Heart left ventricle (tissue), 16 donors: ENCODE measurements at places on chromosomes 11 and 22. TPM values are rescaled to one million over a fixed set of nuclear protein-coding genes. Genes with fewer than 3 reads are reported as not detected.

DNA sequence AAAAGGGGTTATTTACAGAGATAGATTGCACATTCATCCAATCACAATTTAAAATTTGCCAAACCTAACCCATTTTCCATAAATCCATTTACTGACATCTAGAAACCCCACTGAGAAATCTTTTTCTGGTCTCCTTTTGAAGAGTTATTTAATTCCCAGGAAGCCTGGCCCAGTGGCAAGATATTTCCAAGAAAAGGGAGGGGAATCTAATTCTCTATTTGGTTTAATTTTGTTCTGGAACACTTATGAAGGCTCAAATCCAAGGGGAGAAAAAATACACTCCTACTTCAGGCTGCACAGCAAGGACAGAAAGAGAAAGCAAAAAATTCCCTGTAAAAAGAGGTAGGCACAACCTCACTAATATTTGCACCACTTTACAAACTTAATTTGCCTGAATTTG, 88.2 kb upstream of the LDLRAD3 start:
- H3K36me3 ChIP-seq = no peaks in the 10 kb centered on the region
- no peak overlapping the region for H3K27ac ChIP-seq
- DNase-seq = no peak
- no peak overlapping the region for H3K4me3 ChIP-seq

DNA sequence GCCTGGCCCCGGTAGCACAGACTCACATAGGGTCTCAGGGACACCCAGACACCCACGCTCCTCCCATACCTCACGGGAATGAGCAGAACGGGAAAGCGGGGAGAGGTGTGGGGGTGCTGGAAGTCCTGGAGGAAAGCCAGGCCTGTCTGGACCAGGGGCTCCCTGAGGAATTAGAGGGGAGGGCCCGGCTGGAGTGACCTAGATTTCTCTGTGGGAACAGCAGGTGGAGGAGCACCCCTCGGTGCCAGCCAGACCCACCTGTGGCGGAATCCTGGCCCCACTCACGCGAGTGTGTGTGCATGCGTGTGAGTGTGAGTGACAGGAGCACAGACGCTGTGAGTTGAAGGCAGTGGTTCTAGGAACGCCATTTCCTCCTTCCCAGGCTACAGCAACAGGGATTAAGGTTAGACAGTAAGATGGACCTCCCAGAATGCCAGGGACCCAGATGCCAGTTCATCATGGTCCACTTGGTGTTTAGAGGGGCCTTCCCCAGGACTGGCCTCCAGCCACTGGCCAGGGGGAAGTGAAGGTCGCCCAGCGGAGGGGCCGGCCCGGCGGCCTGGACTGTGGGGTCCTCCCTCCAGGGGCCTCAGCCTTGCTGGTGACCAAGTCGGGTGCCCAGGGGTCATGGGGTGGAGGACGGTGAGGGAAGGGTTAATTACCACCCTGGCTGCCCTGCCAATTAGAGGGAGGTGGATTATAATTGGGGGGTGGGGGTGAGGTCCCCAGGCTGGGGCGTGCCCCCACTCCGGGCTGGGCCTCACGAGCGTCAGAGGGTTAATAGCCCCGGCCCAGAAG, 1.0 kb downstream of the PKP3 start:
- no peaks in the 10 kb centered on the region for H3K36me3 ChIP-seq
- no peaks in the 10 kb centered on the region for H3K4me1 ChIP-seq
- H3K4me3 ChIP-seq = no peak overlapping the region
- no peak for DNase-seq

- peaks cover 67% of the 10 kb centered on the region for H3K4me1 ChIP-seq
- no peak overlapping the region for H3K4me3 ChIP-seq
- no peaks in the 10 kb centered on the region for H3K27me3 ChIP-seq
- peaks cover 88% of the 10 kb centered on the region for H3K36me3 ChIP-seq
- H3K27ac ChIP-seq = peak overlapping the region; percentile 5
- peak; percentile 23 for DNase-seq
Measured at GRCh38 chr11:47337229-47337924, 15.1 kb downstream of the MYBPC3 start.

POU2AF2 gene
- total RNA-seq = not detected

- no peaks in the 10 kb centered on the region for H3K27me3 ChIP-seq
- peaks cover 37% of the 10 kb centered on the region for H3K4me1 ChIP-seq
- no peaks in the 10 kb centered on the region for H3K36me3 ChIP-seq
- DNase-seq = peak; percentile 24
Measured at GRCh38 chr11:117823294-117823945, 1.1 kb downstream of the FXYD2 start.

DNA sequence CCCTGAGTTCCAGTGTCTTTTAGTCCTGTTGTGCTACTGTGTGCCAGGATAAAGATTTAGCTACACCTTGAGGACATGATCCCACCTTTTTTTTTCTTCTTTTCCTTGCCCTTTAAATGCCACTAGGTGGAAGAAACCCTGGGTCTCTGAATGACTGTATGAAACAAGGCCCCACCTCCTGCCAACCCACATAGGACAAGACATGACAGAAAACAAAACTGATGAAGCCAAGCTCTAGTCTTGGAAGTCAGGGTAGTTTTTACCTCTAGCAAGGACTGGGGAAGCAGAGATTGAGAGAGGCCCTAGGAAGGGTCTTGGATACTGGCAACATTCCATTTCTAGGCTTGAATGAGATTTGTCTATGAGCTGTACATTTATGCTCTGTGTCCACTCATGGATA, 410.7 kb downstream of the MIAT start:
- no peaks in the 10 kb centered on the region for H3K36me3 ChIP-seq
- H3K4me1 ChIP-seq = no peaks in the 10 kb centered on the region
- H3K4me3 ChIP-seq = no peak overlapping the region
- no peak for DNase-seq
- H3K27ac ChIP-seq = no peak overlapping the region

LINC01488 gene
- total RNA-seq = 0.13 TPM

CEND1 gene
- not detected for total RNA-seq

- H3K4me3 ChIP-seq = no peak overlapping the region
- H3K27me3 ChIP-seq = no peaks in the 10 kb centered on the region
- DNase-seq = no peak
- no peaks in the 10 kb centered on the region for H3K36me3 ChIP-seq
Measured at GRCh38 chr11:132541794-132542193, 990.5 kb downstream of the OPCML start.

GRCh38 chr11:47593934-47594855, at the start of gene C1QTNF4:
Gene C1QTNF4 (minus strand): TSS chr11:47594411. CDS start chr11:47590810, 3,601 bp downstream.
- DNase-seq = no peak
- no peaks in the 10 kb centered on the region for H3K36me3 ChIP-seq
- H3K4me1 ChIP-seq = peaks cover 4% of the 10 kb centered on the region
- H3K27ac ChIP-seq = no peak within 1 kb of the TSS
- no peak within 1 kb of the TSS for H3K4me3 ChIP-seq
- H3K27me3 ChIP-seq = peaks cover 21% of the 10 kb centered on the region

FAT3 gene
- 0.12 TPM for total RNA-seq

GRCh38 chr11:22458161-22458560, 120.0 kb downstream of the SLC17A6 start:
- DNase-seq = no peak
- no peak overlapping the region for H3K4me3 ChIP-seq
- H3K27me3 ChIP-seq = no peaks in the 10 kb centered on the region
- no peaks in the 10 kb centered on the region for H3K36me3 ChIP-seq
- no peak overlapping the region for H3K27ac ChIP-seq
- H3K4me1 ChIP-seq = no peaks in the 10 kb centered on the region

TRIM34 gene
- 2.8 TPM for total RNA-seq

CADM1 gene
- total RNA-seq = 25.4 TPM

SLC22A24 gene
- total RNA-seq = not detected

CENATAC gene
- total RNA-seq = 7.9 TPM

GRCh38 chr11:61684870-61685616, 4.9 kb downstream of the DAGLA start:
- H3K4me3 ChIP-seq = no peak overlapping the region
- H3K4me1 ChIP-seq = peaks cover 49% of the 10 kb centered on the region
- DNase-seq = no peak
- no peaks in the 10 kb centered on the region for H3K27me3 ChIP-seq

DNA sequence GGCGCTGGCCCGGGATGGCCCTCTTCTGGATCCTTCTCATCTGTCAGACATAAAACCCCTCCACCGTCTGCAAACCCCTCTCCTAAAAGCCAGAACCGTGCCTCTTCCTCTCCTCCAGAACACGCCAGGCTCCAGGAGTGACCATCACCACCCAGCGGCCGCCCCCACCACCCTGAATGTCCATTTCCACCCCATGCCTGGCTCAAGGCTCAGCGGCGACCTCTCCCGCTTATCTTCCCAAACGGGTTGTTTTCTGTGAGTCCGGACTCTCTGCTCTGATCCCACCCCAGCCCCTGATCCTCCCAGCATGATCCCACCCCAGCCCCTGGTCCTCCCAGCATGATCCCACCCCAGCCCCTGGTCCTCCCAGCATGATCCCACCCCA, 37.6 kb downstream of the CELSR1 start:
- no peaks in the 10 kb centered on the region for H3K27me3 ChIP-seq
- H3K27ac ChIP-seq = no peak overlapping the region
- H3K4me3 ChIP-seq = no peak overlapping the region
- no peaks in the 10 kb centered on the region for H3K36me3 ChIP-seq

GRCh38 chr11:47595029-47595428, 818 bp upstream of the C1QTNF4 start:
- peak; percentile 44 for DNase-seq
- no peak overlapping the region for H3K27ac ChIP-seq
- peaks cover 11% of the 10 kb centered on the region for H3K4me1 ChIP-seq
- H3K27me3 ChIP-seq = peaks cover 15% of the 10 kb centered on the region
- H3K36me3 ChIP-seq = no peaks in the 10 kb centered on the region
- no peak overlapping the region for H3K4me3 ChIP-seq

GRCh38 chr11:76598426-76598839, 72.1 kb downstream of the LRRC32 start:
- DNase-seq = peak; percentile 59
- H3K36me3 ChIP-seq = no peaks in the 10 kb centered on the region
- H3K27ac ChIP-seq = no peak overlapping the region
- no peaks in the 10 kb centered on the region for H3K27me3 ChIP-seq
- H3K4me3 ChIP-seq = no peak overlapping the region

PRDM11 gene
- total RNA-seq = 18.4 TPM

DNA sequence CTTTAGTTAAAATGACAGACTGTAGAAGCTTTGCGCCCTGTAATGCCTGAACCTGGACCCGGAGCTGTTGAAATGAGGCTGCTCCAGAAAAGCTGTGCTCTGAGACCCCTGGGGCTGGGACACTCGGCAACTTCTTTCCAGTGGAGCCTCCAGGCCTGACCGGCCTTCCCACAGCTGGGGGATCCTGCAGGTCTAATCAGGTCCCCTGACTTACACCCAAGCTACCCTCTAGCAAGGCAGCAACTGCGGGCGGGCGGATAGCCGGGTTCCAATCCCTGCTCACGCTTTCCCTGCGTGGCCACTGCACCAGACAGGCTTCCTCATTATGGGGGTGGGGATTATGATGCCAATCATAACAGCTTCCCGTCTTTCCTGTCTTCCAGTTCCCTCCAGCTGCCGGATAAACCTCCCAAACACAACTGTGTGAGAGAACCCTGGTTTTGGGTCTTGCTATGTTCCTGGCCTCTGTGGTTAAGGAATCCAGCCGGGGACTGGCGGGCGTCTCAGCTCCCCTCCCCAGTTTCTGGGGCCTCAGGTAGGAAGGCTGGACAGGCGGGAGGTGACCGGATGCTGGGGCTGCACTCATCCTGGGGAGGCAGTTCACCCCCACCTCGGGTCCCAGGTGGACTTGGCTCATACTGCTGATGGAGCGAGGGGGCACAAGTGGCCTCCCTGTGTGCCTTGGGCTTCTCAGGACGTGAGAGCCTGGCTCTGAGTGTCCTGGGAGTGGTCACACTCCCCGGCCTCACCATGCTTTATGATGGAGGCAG, 38.6 kb downstream of the PARVG start:
- no peaks in the 10 kb centered on the region for H3K36me3 ChIP-seq
- H3K27me3 ChIP-seq = peaks cover 7% of the 10 kb centered on the region
- no peak for DNase-seq

- H3K4me3 ChIP-seq = no peak overlapping the region
- no peaks in the 10 kb centered on the region for H3K36me3 ChIP-seq
Measured at GRCh38 chr11:45607995-45608394, 57.4 kb downstream of the CHST1 start.

DNA sequence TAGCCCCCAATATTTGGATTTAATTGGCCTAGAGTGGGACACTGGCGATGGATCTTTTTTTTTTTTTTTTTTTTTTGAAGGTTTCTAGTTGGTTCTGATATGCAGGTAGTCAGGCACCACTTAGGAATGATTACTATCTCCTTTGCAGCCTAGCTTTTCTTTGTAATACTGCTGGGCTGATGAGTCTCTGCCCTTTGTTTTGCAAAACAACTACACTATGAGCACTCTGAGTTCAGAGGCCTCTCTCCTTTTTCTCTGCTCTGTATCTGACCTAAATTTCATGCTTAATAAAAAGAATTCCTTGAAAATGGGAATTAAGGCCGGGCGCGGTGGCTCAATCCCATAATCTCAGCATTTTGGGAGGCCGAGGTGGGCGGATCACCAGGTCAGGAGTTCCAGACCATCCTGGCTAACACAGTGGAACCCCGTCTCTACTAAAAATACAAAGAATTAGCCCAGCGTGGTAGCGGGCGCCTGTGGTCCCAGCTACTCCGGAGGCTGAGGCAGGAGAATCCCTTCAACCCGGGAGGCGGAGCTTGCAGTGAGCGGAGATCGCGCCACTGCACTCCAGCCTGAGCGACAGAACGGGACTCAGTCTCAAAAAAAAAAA, 1312.3 kb downstream of the FAM181B start:
- no peak for DNase-seq
- no peaks in the 10 kb centered on the region for H3K4me1 ChIP-seq
- no peaks in the 10 kb centered on the region for H3K36me3 ChIP-seq
- H3K27ac ChIP-seq = no peak overlapping the region
- no peak overlapping the region for H3K4me3 ChIP-seq

- H3K27ac ChIP-seq = peak overlapping the region; percentile 66
- H3K4me1 ChIP-seq = peaks cover 8% of the 10 kb centered on the region
- H3K27me3 ChIP-seq = peaks cover 6% of the 10 kb centered on the region
- peak; percentile 70 for DNase-seq
- no peaks in the 10 kb centered on the region for H3K36me3 ChIP-seq
Measured at GRCh38 chr11:32420937-32421901, 14.1 kb downstream of the WT1 start.

GRCh38 chr22:50268655-50269113, 1.5 kb downstream of the MAPK11 start:
- peaks cover 60% of the 10 kb centered on the region for H3K4me1 ChIP-seq
- no peak overlapping the region for H3K27ac ChIP-seq
- no peaks in the 10 kb centered on the region for H3K36me3 ChIP-seq
- no peak overlapping the region for H3K4me3 ChIP-seq
- DNase-seq = no peak
- no peaks in the 10 kb centered on the region for H3K27me3 ChIP-seq
